ENCODE measurements at places on chromosomes 5 and 9. TPM values are rescaled to one million over a fixed set of nuclear protein-coding genes. Genes with fewer than 3 reads are reported as not detected.

TMEM8B gene
- 15.7 TPM for total RNA-seq

PLPPR1 gene
- total RNA-seq, result not detected

DNA sequence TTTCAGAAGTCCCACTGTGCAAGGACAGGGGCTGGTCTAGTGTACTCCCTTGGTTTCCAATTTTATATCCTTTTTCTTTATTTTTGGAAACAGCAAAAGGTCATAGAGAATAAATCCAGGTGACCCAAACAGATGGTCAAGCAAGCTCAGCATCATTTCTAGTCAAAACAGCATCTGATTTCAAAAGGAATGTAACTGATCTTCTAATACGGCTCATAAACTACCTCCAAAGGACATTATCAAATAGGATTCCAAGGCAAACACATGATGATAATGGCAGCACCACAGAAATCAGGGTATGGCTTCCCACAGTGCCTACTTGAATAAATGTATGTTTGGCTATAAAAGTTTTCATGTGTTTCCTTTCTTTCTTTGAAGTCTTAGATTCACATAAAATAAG lies 57.1 kb downstream of the SUSD1 start:
- DNase-seq, result no peak

IFNB1 gene
- not detected for total RNA-seq
